Osteoblast (primary cell): ENCODE measurements at places on chromosomes 1 and 21. TPM values are rescaled to one million over a fixed set of nuclear protein-coding genes. Genes with fewer than 3 reads are reported as not detected.

Gene NPHS2
- total RNA-seq: not detected in 2 replicates

DNA sequence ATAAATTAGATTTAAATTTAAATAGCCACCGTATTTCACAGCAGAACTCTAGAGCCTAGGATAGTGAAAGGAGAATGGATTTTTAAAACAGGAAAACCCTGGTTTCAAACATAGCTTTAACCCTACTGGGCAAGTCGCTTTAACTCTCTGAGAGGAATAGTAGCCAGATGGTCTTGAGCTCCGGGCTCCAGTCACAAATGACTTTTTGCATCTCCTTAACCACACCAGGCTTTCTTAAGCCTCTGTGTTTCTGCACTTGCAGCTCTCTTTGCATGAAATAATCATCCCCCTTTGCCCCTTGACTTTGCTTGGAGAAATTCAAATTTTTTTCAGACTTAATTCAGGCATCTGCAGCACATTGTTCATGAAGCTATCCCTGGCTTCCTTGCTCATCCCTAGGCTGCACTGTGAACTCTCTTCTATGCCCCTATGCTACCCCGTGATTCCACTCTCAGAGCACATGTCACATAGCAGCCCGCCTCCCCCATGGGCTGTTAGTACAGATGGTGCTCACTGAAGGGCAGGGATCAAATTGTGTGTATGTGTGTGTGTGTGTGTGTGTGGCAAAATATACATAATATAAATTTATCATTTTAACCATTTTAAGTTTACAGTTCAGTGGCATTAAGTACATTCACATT lies 68.8 kb upstream of the DAB1 start:
- no peak overlapping the region for H3K4me3 ChIP-seq
- H3K27me3 ChIP-seq: no peaks in the 10 kb centered on the region
- DNase-seq: no peak
- no peak overlapping the region for H3K27ac ChIP-seq
- H3K4me1 ChIP-seq: peaks cover 11% of the 10 kb centered on the region

Gene MPL
- total RNA-seq: not detected in 2 replicates

Gene SLFNL1
- total RNA-seq: 0.59 and 0.72 TPM in 2 replicates
